ENCODE measurements at places on chromosomes 12 and 14.

GRCh38 chr12:98416845-98417244, 98.5 kb upstream of the TMPO start:
- no peak for DNase-seq

DNA sequence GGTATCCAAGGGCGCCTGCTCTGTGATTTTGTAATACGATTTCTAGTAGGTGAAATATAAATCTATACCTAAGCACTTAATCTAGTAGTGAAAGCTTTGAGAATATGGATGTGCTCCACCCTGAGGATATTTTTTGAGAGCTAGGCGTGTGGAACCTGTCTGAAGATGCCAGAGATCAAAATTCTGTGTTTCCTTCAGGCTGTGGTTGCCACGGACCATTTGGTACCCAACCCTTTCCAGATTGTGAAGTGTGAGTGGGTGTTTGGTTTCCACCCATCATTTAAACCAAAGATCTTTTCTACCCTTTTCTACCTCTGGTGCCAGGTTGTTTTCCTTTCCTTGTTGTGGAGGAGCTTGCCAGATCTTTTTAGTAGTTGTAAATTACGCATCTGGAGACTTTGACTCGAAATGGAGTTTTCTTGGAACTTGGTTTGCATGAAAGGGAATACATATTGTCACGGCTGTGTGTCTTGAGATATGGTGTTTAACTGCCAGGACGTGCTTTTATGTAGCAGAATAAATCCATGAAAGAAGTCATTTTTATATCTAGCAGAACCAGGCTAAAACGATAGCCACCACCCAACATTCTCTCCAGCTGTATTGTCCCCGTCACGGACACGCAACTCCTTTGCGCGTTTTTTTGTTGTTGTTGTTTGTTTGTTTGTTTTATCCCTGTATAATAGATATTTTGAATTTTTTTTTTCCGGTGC, 2.2 kb downstream of the LRFN5 start:
- no peak for DNase-seq

- DNase-seq = no peak
These were observed 174.0 kb downstream of the SLC2A13 start for GRCh38 chr12:39931857-39932256.

DNA sequence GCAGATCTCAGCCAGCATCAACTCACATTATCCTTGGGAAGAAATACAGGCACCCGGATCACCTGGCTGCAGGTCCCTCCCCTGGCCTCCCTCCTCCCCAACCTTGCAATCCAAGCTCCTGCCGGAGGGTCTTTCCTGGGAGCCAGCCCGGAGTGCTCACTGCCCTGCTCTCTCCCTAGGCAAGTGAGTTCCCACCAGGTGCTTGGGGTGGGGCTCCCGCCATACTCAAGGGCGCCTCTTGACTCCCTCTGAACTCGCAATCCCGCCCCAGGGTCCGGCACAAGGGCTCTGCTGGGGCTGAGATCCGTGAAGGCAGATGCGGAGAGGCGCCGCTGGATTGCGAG, 1.2 kb upstream of the CEP170B start:
- no peak for DNase-seq

DNA sequence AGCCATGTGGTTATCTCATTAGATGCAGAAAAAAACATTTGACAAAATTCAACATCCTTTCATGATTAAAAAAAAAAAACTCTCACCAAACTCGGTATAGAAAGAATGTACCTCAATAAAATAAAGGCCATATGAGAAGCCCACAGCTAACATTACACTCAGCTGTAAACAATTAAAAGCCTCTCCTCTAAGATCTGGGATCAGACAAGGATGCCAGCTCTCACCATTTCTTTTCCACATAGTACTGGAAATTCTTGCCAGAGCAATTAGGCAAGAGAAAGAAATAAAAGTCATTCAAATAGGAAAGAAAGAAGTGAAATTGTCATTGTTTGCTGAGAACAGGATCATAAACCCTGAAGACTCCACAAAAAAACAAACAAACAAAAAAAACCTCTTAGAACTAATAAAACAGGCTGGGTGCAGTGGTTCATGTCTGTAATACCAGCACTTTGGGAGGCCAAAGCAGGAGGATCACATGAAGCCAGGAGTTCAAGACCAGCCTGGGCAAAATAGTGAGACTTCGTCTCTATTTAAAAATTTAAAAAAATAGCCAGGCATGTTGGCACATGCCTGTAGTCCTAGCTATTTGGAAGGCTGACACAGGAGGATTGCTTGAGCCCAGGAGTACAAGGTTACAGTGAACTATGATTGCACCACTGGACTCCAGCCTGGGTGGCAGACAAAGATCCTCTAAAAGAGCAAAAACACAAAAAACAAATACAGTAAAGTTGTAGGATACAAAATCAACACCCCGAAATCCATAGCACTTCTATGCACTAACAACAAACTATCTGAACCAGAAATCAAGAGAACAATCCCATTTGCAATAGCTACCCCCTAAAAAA, 114.4 kb downstream of the FOXA1 start:
- DNase-seq = no peak

DNA sequence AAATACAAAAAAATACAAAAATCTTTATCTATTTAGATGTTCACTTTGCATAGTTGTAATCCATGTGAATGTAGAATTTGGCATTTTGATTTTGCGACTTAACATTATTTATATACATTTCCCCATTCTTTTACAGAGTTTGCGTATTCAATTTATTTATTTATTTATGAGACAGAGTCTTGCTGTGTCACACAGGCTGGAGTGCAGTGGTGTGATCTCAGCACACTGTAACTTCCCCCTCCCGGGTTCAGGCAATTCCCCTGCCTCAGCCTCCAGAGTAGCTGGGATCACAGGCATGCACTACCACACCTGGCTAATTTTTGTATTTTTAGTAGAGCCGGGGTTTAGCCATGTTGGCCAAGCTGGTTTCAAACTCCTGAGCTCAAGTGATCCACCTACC, 25.3 kb upstream of the STRN3 start:
- no peak for DNase-seq

- no peak for DNase-seq
These were observed 244.1 kb downstream of the BTG1 start for GRCh38 chr12:91901381-91902074.

- no peak for DNase-seq
These were observed 3.9 kb downstream of the NACA start for GRCh38 chr12:56721216-56721615.

DNA sequence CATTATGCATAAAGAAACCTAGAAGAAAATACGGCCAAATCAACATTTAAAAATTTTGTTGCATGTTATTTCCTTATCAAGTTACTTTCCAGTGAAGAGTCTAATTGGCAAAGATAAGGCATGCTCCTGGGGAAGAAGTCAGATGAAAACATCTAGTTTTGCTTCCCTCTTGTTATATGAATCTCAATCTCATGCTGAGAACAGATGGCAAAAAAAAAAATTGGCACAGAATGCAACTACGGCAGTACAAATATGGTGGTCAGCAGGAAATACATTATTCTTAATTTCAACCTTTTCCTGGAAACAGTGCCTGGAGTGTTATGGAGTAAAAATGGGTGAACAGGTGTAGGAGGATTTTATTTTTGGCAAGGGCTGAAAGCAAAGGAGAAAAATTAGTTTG, 32.8 kb downstream of the HECTD4 start:
- DNase-seq = no peak

GRCh38 chr14:101028971-101029667, 125.6 kb upstream of the RTL1 start:
- DNase-seq = no peak

GRCh38 chr12:120064054-120064940, 52.3 kb downstream of the RAB35 start:
- DNase-seq = no peak

DNA sequence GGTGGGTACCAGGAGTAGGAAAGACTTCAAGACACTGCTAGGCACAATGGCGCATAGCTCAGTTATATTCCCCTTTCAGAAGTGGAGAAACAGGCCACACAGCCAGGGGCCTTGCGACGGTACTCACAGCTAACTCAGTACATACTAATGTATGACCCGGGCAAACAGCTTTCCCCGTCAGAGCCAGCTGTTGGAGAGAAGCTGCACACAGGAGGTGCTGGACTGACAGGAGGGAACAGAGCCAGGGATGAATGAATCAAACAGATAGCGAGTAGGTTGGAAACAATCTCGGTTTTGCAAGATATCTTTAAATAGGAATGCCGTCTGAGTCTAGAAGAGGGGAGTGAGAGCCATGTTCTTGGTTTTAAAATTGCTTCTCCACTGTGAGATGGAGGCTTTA, 45.5 kb downstream of the PRIMA1 start:
- no peak for DNase-seq

- no peak for DNase-seq
These were observed 88.3 kb upstream of the DAAM1 start for GRCh38 chr14:59100205-59100604.

GRCh38 chr14:22555384-22556011, 33.5 kb downstream of the DAD1 start:
- DNase-seq = no peak

GRCh38 chr12:96132819-96133218, 61.4 kb upstream of the ELK3 start:
- no peak for DNase-seq

GRCh38 chr14:78709795-78710557, 539.8 kb downstream of the NRXN3 start:
- DNase-seq = no peak

DNA sequence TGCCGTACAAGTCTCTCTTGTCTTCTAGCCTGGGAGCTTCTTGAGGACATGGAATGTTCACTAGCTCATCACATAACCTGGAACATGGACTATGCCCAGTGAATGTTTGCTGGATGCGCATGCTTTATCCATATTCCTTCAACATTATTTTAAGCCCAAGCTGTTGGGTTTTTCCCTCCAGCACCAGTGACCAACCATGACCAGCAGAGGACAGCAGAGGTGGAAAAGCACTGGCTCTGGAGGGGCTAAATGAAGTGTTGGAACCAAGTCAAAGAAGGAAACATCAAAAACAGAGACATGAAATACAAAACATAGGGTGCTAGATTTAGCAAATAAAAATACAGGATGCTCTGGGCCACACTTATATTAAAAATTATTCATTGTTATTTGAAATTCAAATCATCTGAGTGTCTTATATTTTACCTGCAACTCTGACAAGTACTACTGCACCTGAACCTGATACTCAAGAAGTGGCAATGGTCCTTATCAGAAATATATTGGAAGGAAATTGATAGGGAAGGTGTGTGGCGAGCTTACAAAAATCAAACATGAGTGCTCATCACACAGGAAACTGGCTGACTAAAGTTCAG, 23.1 kb upstream of the HELB start:
- no peak for DNase-seq

GRCh38 chr12:123058481-123058880, 78.0 kb downstream of the ARL6IP4 start:
- no peak for DNase-seq

GRCh38 chr12:77940567-77940966, 109.9 kb downstream of the NAV3 start:
- no peak for DNase-seq

GRCh38 chr12:253116-253831, 9.4 kb downstream of the SLC6A13 start:
- DNase-seq = no peak

DNA sequence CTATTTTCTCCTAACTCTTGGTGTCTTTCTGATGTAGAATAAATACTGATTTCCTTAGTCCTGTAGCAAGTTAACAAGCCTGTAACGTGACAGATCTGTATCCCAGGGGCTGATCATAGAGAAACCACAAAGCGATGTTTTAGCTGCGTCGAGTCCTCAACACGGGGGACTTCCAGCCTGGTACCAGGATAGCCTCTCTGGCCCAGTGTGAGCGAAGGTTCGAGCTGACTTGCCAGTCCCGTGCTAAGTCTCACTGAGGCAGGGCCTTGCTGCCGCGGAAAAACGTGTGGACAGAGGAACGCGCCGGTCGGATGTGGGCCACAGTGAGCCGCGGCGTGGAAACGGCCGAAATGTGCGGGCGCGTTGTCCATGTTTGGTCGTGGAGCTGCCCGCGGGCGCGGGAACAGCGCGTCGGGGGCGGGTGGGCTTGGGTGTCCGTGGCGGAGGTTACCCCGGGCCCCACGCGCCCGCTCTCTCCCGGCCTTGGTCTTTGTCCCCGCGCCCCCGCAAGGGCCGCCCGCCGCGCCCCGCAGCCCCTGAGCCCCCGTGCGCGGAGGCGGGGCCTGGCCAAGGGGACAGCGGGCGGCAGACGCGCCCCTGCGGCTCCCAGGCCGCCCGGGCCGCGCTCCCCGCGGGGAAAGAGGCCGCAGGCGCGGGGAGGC, 531 bp upstream of the EML1 start:
- no peak for DNase-seq

GRCh38 chr12:4330203-4330602, 9.2 kb downstream of the TIGAR start:
- no peak for DNase-seq

DNA sequence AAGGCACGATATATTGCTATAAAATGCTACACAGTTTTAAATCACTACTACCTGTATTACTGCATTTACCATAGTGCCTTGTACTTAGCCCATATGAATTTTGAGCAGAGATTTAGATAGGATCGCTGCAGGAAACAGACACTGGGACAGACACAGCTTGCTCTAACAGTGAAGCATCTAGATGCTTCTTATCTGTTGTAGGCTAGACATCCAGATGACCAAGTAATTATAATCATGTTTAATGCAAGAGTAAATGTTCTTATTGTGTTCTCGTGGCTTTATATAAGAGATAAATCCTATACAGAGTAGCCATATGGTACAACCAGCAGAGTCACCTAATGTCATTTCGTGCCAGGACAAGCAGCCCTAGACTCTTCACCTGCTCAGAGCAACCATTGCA, 92.8 kb downstream of the ASCL1 start:
- no peak for DNase-seq

GRCh38 chr14:71497645-71498086, 434.6 kb upstream of the RGS6 start:
- DNase-seq = no peak

DNA sequence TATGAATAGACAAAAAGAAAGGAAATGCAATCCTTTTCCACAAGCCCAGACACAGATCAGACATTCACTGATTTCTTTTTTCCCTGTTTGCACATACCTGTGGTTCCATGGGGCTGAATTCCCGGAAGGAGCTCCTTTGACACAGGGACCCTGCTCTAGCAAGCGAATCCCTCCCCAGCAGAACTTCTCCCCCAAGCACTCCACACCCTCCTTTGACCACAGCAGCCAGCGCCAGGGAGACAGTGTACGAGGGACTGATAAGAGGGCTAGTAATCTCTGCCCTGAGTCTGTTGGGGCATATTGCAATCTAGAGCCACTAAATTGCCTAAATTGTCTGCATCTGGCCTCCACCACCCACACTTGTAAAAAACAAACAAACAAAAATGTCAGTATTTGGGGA, 83.4 kb upstream of the NTF3 start:
- DNase-seq = no peak

- no peak for DNase-seq
These were observed 235.1 kb downstream of the NRXN3 start for GRCh38 chr14:78405079-78405856.

DNA sequence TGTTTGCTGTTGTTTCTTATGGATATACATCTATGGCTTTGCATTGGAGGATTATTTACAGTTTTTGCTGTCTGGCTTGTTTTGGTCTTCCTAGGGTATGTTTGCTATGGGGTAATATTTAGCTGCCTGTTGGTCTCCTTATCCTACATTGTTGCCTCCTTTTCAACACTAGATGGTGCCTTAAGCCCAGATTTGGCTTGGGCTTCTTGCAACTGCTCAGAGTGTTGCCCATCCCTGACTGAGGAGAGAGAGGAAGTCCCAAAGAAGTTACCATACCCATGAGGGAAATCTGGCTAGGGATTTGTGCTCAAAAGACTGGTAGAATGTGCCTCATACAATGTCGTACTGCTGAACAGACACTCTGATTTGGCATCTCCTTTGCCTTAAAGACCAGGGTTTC, 94.6 kb upstream of the MUCL1 start:
- DNase-seq = no peak

GRCh38 chr12:122182887-122183587, at the start of gene LRRC43:
TSS of gene LRRC43 (plus strand) at chr12:122183123. CDS start at chr12:122183145, 22 bp downstream.
- no peak for DNase-seq

GRCh38 chr12:106280106-106280505, 22.4 kb upstream of the TCP11L2 start:
- DNase-seq = no peak

All from esophagus squamous epithelium (tissue), 5 donors.